Activated gamma-delta T cell (primary cell): ENCODE measurements at places on chromosomes 16 and 17.

GRCh38 chr17:65629234-65629690, 67.8 kb upstream of the AXIN2 start:
- no peak for DNase-seq

DNA sequence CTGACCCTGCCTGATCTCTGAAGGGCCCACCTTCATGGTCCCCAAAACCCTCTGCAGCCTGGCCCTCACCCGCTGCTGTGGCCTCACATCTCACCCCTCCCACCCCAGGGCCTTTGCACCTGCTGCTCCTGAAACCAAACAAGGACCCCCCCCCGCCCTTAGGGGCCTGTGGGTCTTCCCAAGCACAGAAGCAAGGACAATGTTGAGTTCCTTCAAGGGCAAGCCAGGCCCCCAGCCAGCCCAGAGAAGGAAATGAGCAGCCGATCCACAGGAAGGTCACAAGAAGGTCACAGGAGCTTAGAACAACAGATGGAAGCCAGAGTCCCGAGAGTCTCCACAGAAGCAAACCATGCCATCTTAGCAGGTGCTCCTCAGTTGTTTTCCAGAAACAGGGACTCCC, 493 bp upstream of the PDE6G start:
- no peak for DNase-seq

DNA sequence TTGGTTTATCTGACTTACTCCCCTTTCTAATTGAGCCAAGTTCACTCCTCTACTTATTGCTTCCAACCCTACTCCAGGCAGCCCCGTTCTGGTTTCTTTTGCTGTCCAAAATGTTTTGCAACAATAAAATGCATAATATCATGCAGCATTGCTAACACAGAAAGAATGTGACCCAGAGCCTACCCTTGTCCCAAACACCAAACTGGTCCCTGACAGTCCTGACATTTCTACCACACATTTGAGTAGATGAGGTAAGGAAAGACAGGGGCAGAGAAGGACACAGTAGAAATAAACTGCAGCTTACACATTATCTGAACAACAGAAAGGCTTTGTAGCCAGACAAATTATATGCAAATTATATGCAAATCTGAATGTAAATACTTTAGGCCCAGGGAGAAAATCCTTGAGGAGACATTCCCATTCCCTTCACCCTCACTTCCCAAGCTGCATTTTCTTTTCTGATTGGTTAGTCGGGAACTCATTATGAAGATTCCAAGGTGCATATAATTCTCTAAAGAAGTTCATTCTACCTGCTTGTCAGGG, 31.6 kb downstream of the SOX9 start:
- no peak for DNase-seq

DNA sequence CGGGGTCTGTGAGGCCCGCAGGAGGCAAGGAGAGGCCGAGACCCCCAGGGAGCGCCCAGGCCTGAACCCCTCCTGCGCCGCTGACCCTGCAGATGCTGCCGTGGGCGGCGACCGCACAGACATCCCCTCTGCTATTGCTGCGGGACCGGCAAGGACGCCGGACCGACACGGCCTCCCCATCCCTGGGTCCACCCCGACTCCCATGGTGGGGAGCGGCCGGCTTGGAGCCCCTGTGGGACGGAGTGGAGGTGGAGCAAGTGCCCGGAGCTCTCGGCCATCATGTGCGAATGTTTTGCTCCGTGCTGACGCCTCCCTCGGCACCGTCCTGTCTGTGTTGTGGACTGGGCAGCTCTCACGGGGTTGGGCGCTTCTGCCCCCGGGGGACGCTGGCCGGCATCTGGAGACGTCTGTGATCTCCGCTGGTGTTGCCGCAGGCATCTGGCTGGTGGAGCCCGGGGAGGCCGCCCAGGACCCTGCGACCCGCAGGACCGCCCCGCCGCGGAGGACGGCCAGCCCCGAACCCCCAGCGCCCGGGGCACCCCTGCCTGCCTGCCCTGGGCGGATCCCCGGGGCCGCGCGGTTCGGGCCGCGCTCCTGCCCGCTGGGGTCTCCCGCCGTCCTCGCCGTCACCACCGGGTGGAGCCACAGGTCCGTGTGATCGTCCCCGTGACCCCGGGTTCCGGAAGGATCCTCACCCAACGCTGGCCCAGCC, 12.8 kb upstream of the GNG13 start:
- DNase-seq: no peak

GRCh38 chr16:76835779-76836300, 355.1 kb upstream of the MON1B start:
- no peak for DNase-seq

DNA sequence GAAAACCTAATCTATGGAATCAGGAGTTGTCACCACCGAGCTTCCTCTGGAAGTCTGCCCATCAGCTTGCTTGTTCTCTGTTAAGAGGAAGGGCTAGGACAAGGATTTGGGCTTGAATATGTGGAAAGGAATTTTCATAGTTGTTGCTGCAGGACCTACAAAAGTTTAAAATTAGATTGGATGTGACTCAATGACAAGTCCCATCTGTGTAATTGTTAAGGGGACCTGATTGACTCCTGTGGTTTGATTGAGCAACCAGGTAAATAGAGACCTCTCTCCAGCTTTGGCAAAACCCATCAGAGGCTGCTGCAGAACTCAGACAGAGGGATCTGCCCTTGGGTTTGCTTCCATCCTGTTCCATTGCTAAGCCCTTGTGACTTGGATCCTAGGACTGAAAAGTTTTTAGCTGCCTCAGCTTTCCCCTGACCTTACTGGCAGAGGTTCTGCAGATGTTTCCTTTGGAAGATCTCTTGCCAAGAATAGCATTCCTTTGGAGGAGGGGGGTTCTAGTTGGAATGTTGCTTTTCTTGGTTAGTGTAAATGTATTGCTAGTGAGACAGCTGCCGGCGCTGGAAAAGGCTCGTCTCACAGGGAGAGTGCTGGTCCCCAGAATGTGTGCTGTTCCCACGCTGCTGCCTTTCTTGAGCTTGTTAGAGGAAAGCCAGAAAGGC, 50.0 kb downstream of the SF3B3 start:
- DNase-seq: no peak

DNA sequence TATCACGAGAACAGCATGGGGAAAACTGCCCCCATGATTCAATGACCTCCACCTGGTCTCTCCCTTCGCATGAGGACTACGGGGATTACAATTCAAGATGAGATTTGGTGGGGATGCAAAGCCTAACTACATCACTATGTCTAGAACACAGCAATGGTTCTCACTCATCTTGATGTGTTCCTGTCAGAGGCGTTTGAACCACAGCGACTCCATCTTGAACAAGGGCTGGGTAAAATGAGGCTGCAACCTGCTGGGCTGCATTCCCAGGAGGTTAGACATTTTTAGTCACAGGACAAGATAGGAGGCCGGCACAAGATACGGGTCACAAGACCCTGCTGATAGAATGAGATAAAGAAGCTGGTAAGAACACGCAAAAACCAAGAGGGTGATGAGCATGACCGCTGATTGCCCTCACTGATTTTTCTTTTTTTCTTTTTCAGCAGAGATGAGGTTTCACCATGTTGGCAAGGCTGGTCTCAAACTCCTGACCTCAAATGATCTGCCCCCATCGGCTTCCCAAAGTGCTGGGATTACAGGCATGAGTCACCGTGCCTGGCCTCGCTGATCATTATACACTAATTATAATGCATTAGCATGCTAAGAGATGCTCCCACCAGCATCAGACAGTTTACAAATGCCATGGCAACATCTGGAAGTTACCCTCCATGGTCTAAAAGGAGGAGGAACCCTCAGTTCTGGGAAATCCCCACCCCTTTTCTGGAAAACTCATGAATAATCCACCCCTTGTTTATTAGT, 3.0 kb upstream of the PPY start:
- DNase-seq: no peak

DNA sequence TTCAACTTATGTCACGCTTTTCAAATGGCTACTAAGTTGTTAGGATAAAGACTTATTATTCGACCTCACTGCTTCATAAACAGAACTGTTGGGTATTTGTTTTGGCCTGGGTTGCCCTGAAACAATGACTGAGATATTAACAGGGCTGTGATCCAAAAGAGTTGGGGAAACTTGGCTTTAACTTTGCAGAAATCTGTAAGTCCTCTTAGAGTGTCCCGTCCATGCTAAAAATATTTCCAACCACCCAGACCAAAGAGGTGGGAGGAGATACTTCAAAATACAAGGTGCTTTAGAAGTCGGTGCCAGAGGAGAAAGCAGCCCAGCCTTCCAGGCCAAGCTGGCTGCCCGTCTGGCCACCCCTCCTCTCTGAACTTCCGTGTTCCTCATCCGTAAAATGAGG, 16.1 kb upstream of the SPATA32 start:
- no peak for DNase-seq

GRCh38 chr16:55323637-55324271, at the start of gene IRX6:
IRX6 (plus strand) TSS chr16:55324203; CDS start chr16:55325092, 889 bp downstream.
- no peak for DNase-seq

- no peak for DNase-seq
These were observed 9.7 kb downstream of the PITPNA start for GRCh38 chr17:1552932-1553331.

- DNase-seq: no peak
These were observed 9.8 kb upstream of the TNRC6C start for GRCh38 chr17:77948690-77949114.

DNA sequence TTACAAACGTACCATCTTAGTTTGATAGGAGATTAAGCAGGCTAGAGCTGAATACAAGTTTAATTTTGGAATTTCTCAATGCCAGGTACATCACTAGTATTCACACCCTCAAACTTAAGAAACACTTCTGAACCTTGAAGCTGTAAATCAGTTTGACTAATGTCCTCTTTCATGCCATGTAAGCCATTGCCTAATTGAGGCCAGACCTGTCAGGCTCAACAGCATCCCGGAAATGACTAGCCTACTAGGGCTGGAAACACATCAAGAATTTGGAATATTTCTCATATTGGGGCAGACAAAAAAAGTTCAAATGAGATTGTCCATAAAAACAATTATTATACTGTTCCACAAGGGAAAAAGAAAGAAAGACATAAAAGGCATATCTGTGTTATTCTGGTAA, 1.7 kb downstream of the USP32 start:
- DNase-seq: no peak

DNA sequence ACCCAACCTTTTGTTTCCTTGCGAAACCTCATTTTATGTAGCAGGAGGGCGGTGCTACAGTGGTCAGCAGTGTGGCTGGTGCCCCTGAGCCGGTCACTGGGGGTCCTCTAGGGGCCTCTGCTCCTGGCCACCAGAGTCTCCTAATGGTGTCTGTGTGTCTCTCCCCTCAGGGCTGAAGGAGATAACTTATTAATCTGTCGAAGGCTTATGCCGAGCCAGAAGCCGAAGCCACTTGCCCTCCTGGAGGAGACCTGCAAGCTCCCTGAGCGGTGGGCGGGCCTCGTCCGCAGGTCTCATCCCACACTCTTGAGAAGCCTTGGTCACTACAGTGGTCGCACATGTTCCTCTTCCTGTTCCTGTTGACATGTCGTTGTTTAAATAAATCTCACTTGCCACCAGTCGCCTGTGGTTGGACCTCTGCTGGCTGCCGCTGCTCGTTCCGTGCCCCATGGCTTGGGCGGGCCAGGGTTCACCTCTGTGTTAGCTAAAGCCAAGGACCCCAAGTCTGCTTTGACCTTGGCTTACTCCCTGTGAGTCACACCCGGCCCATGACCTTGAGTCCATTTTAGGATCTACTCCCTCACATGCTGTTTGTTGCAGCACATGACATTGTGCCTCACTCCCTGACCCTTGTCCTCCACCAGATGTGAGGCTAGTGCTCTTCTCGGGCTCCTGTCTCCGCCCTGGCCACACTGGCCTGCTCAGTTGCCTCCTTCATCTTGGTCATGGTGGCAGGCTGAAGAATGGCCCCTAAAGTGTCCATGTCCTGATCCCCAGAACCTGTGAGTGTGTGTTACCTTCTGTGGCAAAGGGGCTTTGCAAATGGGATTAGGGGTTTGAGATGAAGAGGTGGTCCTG, 38.7 kb upstream of the AQP8 start:
- no peak for DNase-seq

- no peak for DNase-seq
These were observed 55.7 kb downstream of the SCNN1B start for GRCh38 chr16:23357761-23358290.

DNA sequence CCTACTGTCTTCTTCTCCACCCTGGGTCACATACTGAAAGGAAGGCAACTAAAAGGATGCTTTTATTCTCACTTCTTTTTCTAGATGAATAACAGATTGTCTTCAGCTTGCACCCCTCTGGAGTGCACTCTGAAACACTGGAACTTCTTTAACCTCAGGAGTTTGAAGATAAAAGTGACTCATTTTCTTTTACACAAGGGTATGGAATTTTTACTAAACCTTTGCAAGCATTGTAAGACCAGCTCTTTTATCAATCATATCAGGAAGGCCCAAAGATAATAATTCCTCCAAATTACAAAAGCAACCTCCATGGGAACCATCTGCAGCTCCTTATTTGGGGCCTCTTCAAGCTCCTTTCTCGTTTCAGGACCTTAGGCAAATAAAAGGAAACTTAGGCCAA, 193.5 kb upstream of the KIF2B start:
- no peak for DNase-seq

DNA sequence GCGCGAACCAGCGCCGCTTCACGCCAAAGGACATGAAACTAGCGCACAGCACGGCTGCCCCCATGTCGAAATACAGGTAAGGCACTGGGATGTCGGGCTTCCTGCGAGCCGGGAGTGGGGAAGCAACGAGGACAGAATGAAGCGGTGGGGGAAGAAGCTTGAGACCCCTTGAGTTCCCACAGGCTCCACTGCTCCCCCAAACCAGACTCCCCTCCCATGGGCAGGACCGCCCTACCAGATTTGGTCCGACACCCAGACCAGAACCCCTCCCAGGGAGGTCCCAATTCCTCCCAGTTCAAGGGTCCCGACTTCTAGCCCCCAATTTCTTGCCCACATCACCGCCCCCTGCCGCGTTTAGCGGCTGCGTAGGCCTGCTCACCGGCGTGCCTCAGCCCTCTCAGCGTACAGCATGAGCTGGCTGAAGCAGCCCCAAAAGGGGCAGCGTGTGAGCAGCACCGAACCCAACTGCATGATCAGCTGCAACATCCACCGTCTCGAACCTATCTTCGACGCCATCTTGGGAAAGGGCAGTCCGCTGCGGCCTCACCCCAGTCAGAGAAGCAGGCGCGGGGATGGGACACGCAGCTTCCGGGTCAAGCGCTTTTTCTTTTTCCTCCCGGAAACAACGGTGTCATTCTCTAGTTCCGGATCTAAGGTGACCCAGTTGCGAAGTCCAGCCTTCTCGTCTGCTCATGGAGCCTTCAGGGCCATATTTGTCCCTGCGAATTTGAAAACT, at the start of gene TMEM101:
Gene TMEM101, minus strand, starts transcription at position 527 of the 736 bp plus-strand sequence. Its CDS starts 11 bp downstream, at position 516.
- peak; percentile 59 for DNase-seq

- no peak for DNase-seq
These were observed 4.4 kb upstream of the RAB26 start for GRCh38 chr16:2143878-2144485.

GRCh38 chr17:81940538-81941483, 3.7 kb upstream of the PYCR1 start:
- no peak for DNase-seq

DNA sequence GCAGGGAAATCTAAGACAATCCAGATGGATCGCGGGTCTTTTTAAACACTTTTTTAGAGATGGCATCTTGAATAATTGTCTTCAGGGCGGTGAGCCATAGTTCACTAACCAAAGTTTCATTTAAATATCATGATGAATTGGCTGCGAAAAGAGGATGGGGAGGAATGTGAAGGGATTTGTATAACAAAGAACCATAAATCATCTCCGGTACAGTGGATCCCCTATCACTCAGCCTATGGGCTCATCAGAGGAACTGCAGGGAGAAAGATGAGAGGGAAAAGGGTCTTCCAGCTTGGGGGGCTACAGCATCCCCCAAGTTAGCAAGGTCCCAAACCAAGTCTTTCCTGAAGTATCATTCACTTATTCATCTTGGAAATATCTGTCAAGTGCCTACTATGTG, 16.7 kb upstream of the DDX52 start:
- no peak for DNase-seq
